ENCODE measurements at places on chromosomes 3 and 15.
A peak's percentile ranks its signal among the peaks of the same experiment; 100 is the strongest.

DNA sequence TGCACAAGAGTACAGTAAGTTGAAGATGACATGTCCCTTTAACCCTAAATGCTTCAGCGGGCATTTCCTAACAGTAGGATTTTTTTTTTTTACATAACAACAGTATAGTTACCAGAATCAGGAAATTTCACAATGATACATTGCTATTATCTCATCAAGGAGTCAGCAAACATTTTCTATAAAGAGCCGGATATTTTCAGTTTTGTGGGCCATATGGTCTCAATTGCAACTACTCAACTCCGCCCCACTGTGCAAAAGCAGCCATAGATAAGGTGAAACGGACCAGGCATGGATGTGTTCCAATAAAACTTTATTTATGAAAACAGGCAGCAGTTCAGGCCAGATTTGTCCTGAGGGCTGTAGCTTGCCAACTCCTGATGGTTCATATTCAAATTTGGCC, 130.6 kb downstream of the SMAD6 start:
- DNase-seq, result no peak

DNA sequence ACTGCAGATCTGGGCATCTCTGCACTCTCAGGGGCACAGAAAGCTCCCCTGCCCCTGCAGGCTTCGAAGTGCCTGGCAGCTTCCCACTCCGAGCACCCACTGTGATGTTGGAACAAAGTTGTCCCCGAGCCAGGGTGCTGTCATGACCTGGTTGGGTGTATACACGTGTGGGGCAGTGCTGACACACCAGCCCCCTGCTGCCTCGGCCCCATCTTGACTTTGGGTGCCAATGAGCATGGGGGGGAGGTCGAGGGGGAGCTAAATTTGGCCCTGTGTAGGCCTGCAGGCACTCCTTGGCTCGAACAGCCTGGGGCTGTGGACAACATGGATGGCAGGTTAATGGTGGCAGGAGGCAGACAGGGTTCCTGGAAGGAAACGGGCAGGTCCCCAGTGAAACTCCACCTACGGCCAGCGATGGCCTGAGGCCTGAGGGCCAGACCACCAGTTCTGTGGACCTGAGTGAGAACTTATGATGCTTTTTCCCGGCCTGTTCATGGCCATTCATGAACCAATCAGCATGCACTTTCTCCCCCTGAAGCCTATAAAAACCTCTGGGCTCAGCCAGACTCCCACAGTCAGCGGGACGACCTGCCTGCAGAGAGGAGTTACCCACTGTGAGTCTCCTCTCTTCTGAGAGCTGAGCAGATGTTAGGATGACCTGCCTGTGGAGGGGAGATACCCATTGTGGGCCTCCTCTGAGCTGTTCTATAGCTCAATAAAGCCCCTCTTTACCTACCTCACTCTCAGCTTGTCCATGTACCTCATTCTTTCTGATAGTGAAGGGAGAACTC, 1029.1 kb upstream of the GBE1 start:
- DNase-seq, result no peak

DNA sequence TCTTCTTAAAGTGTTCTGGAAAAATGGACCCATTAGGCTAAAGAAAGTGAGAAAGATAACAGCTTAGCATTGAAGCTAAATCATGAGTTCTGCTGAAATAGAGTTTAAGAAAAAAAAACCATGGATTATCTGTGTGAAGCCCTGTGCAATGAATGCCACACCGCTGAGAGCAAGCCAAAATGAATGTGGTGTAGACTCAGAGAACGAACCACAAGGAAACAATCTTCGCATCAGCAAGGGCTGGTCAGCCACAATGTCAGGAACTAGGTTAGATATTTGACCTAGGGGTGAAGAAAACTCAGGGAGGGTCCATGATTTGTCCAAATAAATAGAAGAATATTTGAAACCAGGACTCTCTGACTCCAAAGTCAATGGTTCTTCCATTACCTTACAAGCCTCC, 91.4 kb upstream of the MEX3B start:
- DNase-seq, result no peak

DNA sequence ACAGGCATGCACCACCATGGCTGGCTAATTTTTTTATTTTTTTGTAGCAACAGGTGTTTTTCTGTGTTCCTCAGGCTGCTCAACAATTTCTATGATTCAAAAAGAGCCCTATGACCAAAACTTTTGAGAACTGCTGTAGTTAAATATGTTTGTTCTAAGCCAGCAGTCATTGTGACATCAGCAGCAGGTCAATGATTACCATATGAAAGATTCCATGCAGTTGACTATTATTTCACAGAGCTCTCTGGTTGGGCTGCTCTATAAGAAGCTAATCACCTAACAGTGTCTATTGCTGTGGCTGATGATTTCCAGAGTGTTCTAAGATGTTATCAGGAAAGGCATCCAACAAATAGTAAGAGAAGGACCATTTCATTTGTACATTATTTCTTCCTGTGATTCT, at the start of gene CCDC54:
Gene CCDC54, plus strand, starts transcription at position 289 of the 400 bp plus-strand sequence. CDS start 149 bp downstream, outside the sequence.
- DNase-seq, result no peak

GRCh38 chr15:26051761-26052675, 188.9 kb upstream of the ATP10A start:
- DNase-seq, result no peak

GRCh38 chr3:37145611-37146010, 28.8 kb downstream of the LRRFIP2 start:
- no peak for DNase-seq

GRCh38 chr3:23619705-23620637, 185.8 kb upstream of the UBE2E1 start:
- DNase-seq, result no peak

- no peak for DNase-seq
Measured at GRCh38 chr3:185199206-185199605, 46.3 kb upstream of the C3orf70 start.

DNA sequence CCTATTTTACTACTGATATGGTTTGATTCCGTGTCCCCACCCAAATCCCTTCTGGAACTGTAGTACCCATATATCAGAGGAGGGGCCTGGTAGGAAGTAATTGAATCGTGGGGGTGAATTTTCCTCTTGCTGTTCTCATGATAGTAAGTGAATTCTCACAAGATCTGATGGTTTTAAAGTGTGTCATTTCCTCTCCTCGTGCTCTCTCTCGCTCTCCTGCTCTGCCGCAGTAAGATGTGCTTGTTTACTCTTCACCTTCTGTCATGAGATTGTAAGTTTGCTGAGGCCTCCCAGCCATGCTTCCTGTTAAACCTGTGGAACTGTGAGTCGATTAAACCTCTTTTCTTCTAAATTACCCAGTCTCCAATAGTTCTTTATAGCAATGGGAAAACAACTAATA, 81.2 kb upstream of the ZBTB20 start:
- no peak for DNase-seq

GRCh38 chr3:42110631-42111030, 19.5 kb downstream of the TRAK1 start:
- no peak for DNase-seq

- no peak for DNase-seq
Measured at GRCh38 chr3:38487323-38487722, 8.8 kb upstream of the EXOG start.

DNA sequence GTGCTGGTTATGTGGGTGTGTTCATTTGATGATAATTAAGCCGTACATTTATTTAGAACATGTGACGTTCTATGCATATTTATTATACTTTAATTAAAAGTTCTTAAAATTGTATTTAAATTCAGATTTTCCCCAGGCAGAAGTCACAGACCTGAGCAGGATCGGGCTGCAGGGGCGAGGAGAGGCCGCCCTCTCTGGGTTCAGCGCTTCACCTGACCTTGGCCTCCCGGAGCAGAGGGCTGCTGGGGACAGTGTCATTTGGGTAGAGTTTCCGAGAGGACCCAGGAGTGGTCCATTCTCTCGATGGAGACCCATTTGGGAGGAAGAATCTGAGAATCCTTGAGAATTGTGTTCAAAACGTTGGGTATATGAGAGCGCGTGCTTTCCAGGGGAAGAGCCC, 12.0 kb upstream of the TOPBP1 start:
- no peak for DNase-seq

DNA sequence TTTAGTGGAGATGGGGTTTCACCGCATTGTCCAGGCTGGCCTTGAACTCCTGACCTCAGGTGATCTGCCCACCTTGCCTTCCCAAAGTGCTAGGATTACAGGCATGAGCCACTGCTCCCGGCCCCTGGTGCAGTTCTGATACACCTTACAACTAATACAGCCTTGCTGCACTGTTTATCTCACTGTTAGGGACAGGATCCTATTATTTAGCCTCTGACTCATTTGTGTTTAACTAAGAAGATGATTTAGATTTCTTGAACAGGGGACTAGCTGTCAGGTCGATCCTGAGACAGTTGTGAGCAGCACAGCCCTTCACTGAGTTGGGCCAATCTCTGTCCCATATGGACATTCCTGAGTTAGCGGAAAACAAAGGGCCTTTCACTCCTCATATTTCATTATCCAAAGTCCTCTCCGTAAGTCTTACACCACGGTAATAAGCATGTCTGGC, 19.2 kb downstream of the GYG1 start:
- no peak for DNase-seq

DNA sequence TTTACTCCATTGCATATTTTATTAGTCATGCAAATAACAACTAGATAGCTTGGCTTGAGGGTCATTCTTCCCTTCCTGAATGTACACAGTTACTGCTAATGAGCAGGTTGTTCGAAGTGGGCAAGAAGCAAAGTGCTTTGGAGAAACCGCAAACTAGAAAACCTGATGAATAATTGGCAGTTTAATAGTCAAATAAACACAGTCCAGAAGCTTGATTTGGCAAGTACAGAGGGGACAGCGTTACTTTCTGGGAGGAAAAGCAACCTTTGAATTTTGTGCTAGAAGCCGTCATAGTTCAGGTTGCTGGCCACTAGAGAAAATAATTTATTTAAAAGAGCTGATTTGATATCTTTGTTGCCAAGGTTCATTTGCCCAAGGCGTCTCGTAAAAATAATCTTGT, 94.9 kb downstream of the MFSD1 start:
- DNase-seq, result no peak

GRCh38 chr15:63238171-63238570, 39.2 kb upstream of the APH1B start:
- no peak for DNase-seq

DNA sequence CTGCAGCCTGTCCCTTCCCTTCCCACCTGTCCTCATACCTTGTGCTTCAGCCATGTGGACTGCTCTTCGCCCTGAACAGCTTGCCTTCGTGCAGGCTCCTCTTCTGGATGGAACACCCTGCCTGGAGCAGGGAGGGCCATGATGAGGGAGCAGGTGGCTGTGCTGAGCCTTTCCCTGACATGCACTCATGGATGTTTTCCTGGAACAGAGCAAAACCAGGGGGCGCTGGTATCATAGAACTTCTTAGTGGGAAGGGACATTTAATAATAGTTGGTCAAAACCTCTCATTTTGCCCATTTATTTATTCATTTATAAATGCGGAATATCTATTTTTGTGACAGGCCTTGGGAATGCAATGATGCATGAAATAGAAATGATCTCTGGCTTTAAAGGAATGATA, 149.3 kb downstream of the CACNA1D start:
- DNase-seq, result no peak

- no peak for DNase-seq
Measured at GRCh38 chr3:125375950-125376679, 990 bp upstream of the ZNF148 start.

DNA sequence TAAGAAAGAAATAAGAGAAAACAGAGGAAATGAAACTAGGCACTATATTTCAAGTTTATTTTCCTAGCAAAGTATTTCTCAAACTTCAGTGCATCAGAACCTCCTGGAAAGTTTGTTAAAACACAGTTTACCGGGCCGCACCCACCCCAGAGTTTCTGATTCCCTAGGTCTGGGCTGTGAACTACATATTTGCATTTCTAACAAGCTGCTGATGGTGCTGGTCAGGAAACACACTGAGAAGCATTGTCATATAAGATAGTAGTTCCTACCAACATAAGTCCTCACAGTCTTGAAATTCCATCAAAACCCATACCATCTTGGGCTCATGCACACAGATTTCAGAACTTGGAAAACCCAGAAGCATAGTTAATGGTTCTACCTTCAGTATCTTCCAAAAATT, 8.3 kb downstream of the SLC9A9 start:
- no peak for DNase-seq

- no peak for DNase-seq
Measured at GRCh38 chr15:37537802-37538201, 396.6 kb upstream of the TMCO5A start.

- DNase-seq, result no peak
Measured at GRCh38 chr3:35183927-35184675, 455.2 kb upstream of the ARPP21 start.

DNA sequence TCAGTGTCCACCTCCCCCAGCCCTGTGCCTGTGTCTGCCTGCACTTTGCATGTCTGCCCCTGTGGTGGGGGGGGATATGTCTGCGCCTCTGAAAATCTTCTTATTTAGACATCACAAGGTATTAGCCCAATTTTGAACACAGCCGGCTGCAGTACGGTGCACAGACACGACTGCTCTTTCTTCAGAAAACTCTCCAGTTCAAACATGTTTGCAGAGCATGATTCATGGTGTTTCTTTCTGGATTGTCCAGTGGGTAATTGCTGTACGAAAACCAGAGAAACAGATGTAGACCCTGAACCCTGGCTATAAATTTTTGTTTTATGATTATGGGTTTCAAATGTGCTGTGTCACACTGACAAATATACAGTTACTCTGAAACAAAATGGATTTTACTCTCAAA, 3.4 kb upstream of the RARB start:
- DNase-seq, result no peak

DNA sequence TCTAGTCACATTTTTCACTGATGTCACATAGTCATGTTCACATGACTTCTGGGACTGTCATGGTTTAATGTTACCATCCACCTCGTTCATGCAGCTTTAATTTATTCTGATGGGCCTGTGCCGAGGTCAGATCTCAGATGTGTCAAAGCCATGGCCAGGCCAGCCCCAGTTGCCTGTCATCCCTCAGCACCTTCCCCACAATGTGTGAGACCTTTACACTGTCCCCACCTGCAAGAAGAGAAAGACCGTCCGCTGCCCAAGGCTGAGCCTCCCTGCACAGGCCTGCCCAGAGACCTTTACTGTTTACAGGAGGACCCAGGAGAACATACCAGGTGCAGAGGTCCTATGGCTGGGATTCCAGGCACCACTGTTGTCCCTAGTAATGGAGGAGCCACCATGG, 12.8 kb upstream of the KLF15 start:
- DNase-seq, result no peak

GRCh38 chr15:29925227-29926082, 103.2 kb upstream of the TJP1 start:
- peak; percentile 80 for DNase-seq

DNA sequence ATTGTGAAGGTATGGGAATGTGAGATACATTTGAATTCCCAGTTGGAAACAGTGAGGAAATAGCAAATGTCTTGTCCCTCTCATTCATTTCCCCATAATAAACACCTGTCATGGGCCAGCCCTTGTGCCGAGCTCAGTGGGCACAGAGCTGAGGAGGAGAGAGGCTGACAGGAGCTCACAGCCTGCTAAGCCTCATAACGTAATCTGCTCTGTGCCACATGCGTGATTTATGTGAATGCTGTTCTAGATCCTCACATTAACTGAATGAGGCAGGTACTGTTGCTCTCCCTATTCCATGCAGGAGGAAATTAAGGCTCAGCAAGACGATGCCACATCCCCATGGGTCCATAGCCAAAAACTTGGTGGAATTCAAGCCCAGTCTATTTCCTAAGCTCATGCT, 35.2 kb upstream of the RHO start:
- no peak for DNase-seq

GRCh38 chr3:81154611-81155143, 606.8 kb downstream of the GBE1 start:
- DNase-seq, result no peak

- DNase-seq, result no peak
Measured at GRCh38 chr3:145191543-145191942, 969.4 kb downstream of the PLOD2 start.

- no peak for DNase-seq
Measured at GRCh38 chr15:67100124-67100791, 34.9 kb downstream of the SMAD3 start.
